AG09309 (cell line): ENCODE measurements at places on chromosomes 4 and X.

- DNase-seq = no peak
Measured at GRCh38 chrX:71057848-71058530, 10.1 kb downstream of the SNX12 start.

DNA sequence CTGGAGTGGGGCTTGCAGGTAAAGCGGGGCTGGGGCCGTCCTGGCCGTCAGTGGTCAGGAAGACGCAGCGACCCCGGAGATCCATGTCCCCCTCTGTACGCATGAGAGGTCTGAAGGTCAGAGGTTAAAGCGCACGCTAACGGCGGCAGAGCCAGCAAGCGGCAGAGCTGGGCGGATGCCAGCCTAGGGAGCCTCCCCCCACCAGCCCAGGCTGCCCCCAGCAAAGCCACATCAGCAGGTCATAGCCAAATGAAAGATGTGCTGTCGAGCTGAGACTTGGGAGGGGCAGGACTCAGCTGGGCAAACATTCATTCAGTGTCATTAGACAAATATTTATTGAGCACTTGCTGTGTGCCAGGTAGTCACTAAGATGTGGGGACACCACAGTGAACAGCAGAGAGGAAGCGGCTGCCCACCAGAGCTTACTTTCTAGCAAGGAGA lies 593 bp upstream of the JAKMIP1 start:
- DNase-seq = no peak

GRCh38 chr4:78684325-78685079 lies 91.6 kb upstream of the BMP2K start:
- DNase-seq = no peak

DNA sequence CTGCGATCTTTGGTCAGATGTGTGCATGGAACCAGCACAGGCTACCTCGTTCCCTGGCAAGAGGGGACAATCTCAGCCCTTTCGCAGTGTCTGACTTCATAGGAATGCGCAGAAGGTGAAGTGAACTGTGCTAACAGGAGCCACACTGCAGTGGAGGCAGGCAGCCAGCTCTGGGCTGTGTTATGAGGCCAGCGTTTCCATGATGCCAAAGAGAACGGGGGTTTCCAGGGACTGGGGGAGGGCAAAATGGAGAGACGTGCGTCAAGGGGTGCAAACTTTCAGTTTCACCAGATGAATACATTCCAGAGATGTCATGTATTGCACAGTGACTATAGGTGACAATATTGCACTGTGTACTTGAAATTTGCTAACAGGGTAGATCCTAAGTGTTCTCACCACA lies 30.4 kb downstream of the CLDN34 start:
- DNase-seq = no peak

GRCh38 chrX:122439831-122440230 lies 744.2 kb upstream of the GRIA3 start:
- DNase-seq = no peak
